Naive thymus-derived CD8-positive, alpha-beta T cell (primary cell): ENCODE measurements at places on chromosomes 2 and 18.

- no peak for DNase-seq
These were observed 301.3 kb downstream of the LPIN1 start for GRCh38 chr2:12047761-12048160.

GRCh38 chr2:175167076-175167791 is 769 bp downstream of the ATF2 start:
- peak; percentile 29 for DNase-seq

- no peak for DNase-seq
These were observed 210.2 kb downstream of the PAX3 start for GRCh38 chr2:222088561-222088960.

- no peak for DNase-seq
These were observed 601.7 kb upstream of the VRK2 start for GRCh38 chr2:57444752-57445430.

- no peak for DNase-seq
These were observed 44.9 kb downstream of the ANKMY1 start for GRCh38 chr2:240512666-240513535.

- no peak for DNase-seq
These were observed 113.5 kb downstream of the EFEMP1 start for GRCh38 chr2:55809875-55810621.

GRCh38 chr2:169093535-169093934 is 24.2 kb downstream of the DHRS9 start:
- no peak for DNase-seq

- no peak for DNase-seq
These were observed 29.4 kb upstream of the WDR75 start for GRCh38 chr2:189411860-189412259.

DNA sequence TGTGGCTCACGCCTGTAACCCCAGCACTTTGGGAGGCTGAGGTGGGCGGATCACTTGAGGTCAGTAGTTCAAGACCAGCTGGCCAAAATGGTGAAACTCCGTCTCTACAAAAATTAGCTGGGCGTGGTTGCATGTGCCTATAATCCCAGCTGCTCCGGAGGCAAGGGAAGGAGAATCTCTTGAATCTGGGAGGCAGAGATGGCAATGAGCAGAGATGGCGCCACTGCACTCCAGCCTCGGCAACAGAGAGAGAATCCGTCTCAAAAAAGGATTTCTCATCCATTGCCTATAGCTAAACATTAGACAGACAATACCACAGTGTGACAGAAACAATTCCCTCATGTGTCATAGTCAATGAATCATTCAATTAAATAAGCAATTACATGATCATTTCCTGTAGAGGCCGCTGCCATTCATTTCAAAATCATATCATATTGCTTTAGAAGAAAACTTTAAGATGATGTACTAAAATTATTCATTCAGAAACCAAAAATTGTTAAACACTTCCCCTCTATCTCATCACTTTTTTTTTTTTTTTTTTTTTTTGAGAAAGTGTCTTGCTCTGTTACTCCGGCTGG is 69.5 kb upstream of the TGIF1 start:
- DNase-seq = no peak

DNA sequence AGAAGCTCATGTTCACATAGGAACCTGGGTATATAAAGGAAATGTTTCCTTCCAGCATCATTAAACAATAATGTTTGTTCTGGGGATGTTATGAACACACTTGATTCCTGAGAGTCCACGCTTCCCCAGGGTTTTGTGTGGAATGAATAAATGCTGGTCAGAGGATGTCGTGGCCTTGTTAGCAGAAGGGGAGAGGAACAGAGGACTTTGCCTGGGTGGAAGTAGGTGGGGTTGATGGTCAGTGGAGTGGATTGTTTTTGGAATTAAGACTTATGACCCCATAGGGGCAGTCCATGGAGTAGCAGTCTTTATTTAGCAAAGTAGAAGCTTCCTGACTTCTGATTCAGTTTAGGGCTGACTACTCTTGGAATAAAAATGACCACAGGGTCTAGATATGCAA is 139.6 kb downstream of the MYO1B start:
- DNase-seq = no peak
